Nucleus accumbens (tissue), 56 donors: ENCODE measurements at places on chromosomes 2 and 18.

GRCh38 chr2:214310319-214310718, 100.5 kb upstream of the VWC2L start:
- DNase-seq, result no peak

GRCh38 chr2:98569915-98570314, 38.4 kb downstream of the COA5 start:
- no peak for DNase-seq

- DNase-seq, result no peak
These were observed 352.6 kb upstream of the DLGAP1 start for GRCh38 chr18:4807604-4808293.

DNA sequence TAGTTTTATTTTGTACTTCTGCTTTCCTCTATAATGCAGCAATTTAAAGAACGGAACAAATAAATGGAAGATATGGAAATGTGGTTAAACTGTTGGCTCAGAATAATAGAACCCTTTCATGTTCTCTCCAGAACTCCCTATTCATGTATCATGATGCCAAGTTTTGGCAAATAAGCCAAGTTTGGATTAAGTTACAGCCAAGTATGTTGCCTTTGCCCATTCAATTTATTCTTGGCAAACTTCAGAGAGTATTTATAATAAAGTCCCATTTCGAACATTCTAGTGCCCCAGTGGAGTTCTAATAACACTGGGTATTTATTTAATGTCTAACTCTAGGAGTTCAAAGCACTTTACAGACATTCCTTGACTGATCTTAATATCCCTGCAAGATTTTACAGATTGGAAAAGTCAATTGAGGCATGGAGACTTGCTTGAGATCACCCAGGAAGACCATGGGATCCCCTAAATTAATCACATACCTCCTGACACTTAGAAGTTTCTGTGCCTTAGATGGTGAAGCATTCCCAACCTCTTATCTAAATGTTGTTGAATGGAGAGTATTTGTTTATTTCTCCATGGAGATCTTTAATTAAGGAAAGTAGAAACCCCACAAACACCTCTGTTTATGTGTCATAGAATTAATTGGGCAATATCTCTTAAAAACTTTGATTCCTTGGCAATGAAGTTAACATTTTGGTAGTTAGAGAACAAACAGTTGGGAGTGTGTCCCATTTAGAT, 106.7 kb downstream of the ACKR3 start:
- DNase-seq, result no peak
